ENCODE measurements at places on chromosomes 13 and 19.
A peak's percentile ranks its signal among the peaks of the same experiment; 100 is the strongest.

DNA sequence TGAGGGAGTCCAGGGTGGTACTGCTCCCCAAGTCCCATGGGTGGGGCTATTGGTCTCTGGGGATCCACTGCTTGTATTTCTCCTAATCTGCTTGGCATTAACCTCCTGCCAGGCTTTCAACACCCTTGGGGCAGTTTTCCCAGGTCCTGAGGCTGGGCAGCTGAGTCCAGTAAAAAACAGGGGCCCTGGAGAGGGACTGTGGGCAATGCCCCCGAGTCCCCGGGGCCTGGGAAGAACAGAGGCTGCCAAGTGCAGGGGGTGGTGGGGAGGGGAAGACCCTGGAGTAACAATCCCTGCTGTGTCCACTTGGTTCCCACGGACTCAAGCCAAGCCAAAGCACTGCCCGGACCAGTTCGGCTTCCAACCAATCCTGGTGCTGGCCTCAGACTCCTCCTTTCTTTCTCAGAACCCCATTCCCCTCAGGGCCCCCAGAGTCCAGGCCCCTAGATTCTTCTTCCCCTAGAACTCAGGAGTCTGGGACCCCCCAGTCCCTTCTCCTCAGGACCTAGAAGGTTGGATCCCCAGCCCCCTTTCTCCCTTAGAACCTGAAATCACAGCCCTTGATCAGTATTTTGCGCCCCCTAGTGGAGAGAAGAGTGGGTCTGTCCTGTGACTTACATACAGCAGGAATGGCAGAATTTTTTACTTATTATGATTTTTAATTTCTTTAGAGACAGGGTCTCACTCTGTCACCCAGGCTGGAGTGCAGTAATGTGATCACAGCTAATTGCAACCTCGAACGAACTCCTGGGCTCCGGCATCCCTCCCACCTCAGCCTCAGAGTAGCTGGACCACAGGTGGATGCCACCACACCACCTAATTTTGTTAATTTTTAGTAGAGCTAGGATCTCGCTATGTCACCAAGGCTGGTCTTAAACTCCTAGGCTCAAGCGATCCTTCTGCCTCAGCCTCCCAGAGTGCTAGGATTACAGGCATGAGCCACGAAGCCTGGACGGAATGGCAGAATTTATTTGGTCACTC lies 3.7 kb upstream of the CLPTM1 start:
- DNase-seq: peak; percentile 90

DNA sequence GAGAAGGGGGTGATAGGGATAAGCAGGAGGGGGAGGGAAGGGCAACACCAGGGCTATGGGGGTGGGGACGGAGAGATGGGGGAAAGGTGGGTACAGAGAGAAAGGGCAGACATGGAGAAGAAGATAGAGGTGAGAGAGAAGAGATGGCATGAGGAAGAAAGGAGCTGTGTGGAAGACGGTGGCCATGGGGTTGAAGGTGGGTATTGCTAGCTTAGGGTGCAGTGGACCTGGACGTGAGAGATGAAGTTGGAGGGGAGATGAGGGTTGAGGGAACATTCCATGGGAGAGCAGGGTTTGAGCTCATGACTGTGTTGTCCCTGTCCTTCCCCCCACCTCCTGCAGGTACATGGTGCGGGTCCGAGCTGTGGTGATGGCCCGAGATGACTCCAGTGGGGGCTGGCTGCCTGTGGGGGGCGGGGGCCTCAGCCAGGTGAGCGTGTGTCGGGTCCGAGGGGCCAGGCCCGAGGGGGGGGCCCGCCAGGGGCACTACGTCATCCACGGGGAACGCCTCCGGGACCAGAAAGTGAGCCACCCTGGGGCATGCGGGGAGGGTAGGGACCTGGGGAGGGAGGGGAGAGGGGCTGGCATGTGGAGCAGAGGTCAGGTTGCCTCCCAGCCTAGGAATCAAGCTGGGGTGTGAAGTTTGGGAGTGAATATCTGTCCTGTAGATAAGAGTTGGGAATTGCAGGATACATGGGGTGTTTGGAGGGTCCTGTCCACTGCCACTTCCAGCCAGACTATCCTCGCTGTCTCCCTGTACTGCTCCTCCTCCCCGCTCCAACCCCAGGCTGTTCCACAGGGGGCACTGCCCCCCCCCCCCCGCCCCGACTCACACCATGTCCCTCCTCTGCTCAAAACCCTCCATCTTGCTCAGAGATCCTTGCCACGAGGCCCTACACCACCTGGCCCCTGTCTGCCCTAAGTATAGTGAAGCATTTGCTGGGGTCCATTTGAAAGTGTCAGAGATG lies 1.7 kb downstream of the SPRED3 start:
- no peak for DNase-seq

DNA sequence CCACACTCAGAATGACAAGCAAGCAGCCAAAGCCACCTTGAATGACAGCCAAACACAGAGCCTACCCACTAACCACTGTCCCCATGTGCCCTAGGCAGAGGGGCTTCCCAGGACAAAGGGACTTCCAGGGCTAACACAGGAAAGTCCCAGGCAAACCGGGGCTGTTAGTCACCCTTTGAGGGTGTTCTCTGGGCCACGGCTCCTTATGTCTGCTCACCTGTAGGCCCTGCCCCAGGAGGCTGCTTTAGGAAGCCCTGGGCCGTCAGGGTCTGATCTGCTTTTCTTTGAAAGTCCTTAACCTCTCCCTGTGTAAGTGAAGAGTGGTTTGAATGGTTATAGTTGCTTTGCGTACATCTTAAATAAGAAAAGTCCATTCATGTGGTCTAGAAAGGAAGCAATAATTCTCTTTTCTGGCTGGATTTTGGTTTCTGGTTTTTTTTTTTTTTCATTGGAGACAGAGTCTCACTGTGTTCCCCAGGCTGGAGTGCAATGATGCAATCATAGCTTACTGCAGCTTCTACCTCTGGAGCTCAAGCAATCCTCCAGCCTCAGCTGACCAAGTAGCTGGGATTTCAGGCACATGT lies 161.4 kb downstream of the EFNB2 start:
- peak; percentile 89 for DNase-seq

DNA sequence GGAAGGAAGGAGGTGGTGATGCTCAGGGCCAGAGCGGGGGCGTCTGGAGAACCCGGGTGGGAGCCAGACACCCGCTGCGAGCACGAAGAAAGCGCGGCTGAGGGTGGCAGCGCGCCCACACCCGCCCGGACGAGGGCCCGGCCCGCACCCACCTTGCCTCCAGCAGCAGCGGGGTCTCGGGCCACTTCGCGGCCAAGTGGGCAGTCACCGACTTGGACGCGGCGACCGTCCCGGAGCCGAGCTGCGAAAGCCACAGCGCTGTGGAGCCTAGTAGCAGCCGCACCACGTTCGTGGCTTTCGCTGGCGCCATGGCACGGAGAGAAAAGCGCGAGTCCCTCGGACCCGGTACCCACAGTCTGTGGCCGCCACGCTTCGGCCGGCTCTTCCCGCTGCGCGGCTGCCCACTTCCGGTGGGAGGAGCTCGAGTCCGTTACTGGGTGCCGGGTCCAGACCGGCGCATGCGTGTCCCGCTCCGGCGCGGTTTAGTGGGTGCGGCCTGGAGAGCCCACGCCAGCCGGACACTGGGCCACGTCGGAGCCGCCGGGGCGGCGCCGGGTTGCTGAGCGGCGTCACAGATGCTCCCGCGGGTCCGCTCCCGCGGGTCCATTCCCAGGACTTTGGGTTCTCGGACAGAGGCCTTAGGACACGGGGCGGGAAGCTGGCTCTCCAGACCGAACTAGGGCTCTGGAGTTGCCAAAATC lies at the start of gene UGGT2:
Gene UGGT2 (minus strand): TSS at position 399 of the 701 bp plus-strand sequence. CDS start 89 bp downstream, at position 310.
- peak; percentile 96 for DNase-seq

- DNase-seq: peak; percentile 45
Measured at GRCh38 chr13:28161370-28161769, 23.0 kb downstream of the PAN3 start.

GRCh38 chr13:30025351-30025750 lies 174.9 kb upstream of the UBL3 start:
- DNase-seq: no peak

- DNase-seq: no peak
Measured at GRCh38 chr13:78606471-78607408, 3.4 kb upstream of the POU4F1 start.

DNA sequence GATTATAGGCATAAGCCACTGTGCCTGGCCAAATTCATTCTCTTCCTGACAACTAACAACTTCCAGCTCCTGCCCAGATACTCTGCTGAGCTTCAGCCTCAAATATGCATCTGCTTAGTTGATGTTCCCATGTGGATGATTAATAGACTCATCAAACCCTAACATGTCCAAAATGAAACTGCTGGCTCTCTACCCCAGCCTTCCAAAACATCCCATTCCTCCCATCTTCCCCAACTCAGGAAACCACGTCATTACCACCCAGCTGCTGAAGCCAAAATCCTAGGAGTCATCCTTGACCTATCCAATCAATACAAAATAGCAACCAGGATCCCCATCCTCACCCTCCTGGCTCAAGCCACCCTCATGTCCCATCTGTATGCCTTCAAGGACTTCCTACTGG lies 20.9 kb downstream of the POU2F2 start:
- DNase-seq: no peak

DNA sequence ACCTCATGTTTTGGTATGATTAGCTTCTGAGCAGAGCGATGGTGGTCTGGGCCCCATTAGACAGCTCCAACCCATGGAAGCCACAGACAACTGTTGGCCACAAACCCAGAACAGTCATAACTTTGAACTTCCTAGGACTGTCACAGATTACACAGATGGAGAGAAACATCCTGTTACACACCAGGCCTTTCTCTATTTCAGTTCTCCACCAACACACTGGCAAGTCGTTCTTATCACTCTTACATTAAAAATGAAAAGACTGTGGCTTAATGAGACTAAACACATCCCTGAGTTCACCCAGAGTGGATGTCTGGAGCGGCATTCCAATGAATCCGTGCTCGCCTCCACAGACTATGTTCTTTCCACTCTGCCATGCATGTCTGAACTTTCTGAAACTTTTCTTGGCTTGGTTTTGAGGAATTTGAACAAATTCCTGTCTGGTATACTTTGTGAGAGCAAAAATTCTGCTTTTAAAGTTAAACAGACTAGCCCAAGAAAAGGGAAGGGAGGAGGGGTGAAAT lies 109.1 kb downstream of the NALCN start:
- peak; percentile 90 for DNase-seq

- DNase-seq: peak; percentile 56
Measured at GRCh38 chr13:35712907-35713761, 236.6 kb upstream of the MAB21L1 start.

DNA sequence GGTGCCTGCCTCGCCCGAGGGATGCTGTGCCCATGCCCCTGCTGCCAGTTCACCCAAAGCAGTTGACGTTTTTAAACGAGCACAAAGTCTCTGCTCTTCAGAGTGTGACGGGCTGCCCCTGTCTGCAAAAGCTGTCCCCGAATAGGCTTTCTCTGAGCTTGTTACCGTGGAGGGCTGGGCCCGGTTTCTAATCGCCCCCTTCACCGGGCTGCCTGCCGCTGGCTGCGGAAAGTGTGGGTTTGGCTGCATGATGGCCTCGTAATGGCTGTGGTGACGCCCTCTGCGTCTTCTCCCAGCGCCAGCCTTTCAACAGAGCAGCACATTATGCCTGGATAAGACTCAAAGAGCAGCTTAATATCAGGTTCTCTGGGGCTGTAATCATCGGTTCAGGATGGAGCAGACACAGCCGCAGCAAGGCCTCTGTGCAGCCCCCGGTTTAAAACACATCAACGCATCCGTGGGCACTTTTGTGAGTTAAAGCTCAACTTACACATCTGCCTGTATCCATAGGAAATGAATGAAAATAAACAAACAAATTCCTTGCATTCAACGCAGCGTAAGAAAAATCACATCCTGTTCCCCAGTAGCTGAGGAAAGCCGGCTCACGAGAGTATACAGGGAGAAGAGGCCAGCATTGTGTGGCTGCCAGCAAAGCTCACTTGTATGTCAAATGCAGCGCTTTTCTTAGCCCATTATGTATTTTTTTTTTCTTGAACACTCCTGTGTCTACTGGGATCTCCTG lies 166.4 kb upstream of the SOX1 start:
- DNase-seq: no peak

GRCh38 chr19:3163230-3163886 lies 15.2 kb upstream of the S1PR4 start:
- peak; percentile 69 for DNase-seq

DNA sequence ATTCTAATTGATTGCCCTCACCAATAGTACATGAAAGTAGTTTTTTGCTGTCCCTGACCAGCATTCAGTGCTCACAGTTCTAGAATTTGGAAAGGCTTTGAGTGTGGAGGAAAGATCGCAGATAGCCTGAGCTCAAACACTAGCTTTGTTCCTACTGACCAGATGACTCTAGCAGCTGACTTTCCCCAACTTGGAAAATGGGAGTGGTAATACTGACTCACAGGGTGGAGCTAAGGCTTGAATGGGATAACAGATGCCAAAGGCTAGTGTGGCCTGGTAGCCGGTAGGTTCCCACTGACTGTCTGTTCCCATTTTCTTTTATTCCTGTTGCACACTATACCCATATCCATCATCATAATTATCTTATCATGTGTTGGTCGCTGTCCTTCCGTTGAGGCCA lies 3.7 kb downstream of the ZSCAN22 start:
- peak; percentile 71 for DNase-seq

- DNase-seq: peak; percentile 16
Measured at GRCh38 chr19:57351867-57352266, 796 bp downstream of the ZNF304 start.

DNA sequence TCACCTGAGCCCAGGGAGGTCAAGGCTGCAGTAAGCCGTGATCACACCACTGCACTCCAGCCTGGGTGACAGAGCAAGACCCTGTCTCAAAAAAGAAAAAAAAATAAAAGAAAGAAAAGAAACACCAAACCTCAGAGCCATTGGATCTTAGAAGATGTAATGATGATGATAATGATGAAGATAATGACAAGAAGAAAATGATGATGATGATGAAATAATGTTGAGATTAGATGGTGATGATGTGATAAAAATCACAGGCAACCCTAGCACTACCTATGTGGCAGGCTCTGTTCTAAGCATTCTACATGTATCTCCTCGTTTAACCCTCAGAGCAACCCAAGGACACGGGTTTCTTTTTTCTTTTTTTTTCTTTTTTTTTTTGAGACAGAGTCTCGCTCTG lies 20.1 kb upstream of the HNRNPUL1 start:
- no peak for DNase-seq

GRCh38 chr13:83895994-83896580 lies 13.8 kb upstream of the SLITRK1 start:
- peak; percentile 66 for DNase-seq

GRCh38 chr13:63042686-63043085 lies 1627.0 kb upstream of the PCDH20 start:
- no peak for DNase-seq

- peak; percentile 92 for DNase-seq
Measured at GRCh38 chr13:110388108-110388943, 81.2 kb downstream of the COL4A2 start.

GRCh38 chr13:75947448-75947847 lies 311.3 kb downstream of the LMO7 start:
- no peak for DNase-seq

DNA sequence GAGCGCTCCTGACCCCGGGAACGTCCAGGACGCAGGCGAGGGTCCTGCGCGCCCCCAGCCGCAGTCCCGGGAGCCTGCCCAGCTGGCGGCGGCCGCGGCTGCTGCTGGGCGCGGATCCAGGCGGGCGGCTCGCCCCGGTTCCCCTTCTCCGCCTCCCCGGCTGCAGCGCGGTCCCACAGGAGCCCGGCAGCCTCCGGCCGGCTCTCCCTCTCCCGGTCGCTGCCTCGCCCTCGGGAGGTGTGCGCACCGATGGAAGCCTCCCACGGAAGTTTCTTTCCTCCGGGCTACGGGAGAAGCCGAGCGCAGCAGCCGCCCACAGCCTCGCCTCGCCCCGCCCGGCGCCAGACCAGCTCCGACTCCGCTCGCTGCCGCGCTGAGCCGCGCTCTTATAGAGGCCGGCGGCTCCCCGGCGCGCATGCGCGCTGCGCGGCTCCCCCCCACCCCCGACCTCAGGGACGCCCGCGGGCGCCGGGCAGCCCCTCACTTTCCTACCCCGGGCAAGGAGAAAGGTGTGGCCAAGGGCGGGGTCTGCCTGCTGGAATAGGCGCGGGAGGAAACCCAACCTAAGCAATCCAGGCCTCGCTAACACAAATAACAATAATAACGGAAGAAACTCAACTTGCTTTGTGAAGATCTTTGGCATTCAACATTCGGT lies at the start of gene SHISA2:
Gene SHISA2 (minus strand): TSS at position 360 of the 655 bp plus-strand sequence. CDS start 1,041 bp downstream, outside the sequence.
- DNase-seq: peak; percentile 79

Data from choroid plexus epithelial cell (primary cell).